RWPE2 (cell line): ENCODE measurements at places on chromosomes 7 and 10.

GRCh38 chr7:54904130-54904529 lies 114.7 kb upstream of the EGFR start:
- DNase-seq, result no peak

- DNase-seq, result no peak
Observed at GRCh38 chr10:121764233-121764942, 163.4 kb downstream of the ATE1 start.

DNA sequence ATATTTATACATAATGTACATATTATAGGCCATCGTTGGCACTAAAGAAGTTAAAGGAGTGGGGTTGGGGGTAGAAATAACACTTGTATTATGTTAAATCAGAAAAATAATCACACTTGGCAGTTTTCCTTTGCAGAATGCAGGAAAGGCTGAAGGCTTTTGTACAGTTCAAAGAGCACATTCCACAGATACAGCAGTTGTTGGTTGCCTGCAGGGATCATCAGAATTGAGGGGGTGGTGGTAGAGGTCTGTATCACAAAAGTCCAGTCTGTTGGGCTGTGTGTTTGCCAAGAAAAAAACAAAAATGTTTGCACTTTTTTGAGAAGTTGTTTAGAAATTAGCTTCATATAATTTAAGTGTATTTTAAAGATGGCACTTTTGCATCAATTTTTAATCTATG lies 231.8 kb upstream of the FOXP2 start:
- no peak for DNase-seq

GRCh38 chr7:47347346-47347745 lies 234.6 kb downstream of the TNS3 start:
- no peak for DNase-seq

DNA sequence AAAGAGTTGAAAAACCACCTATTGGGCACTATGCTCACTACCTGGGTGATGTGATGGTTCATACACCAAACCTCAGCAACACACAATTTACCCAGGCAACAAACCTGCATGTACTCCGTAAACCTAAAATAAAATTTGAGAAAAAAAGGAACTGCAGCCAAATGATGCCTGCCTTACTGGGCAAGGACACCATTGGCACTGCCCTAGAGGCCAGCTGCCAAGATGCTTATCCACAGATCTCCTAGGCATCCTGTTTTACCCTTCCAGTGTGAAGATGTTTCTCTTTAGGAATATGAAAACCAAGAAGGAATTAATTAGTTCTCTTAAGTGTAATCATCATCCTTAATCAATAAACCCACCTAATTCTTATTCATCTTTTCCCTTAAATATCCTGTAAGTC lies 133.4 kb downstream of the ABCA13 start:
- no peak for DNase-seq
